ENCODE measurements at places on chromosomes 6 and 20.
A peak's percentile ranks its signal among the peaks of the same experiment; 100 is the strongest.

DNA sequence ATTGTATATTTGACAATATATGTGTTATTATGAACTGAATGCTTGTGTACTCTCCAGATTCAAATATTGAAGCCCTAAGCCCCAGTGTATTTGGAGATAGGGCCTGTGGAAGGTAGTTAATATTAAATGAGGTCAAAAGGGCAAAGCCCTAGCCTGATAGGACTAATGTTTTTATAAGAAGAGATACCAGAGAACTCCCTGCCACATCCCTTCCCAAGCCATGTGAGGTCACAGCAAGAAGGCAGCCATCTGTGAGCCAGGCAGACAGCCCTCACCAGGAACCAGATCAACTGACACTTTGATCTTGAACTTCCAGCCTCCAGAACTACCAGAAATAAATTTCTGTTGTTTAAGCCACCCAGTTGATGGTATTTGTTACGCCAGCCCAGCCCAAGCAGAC lies 36.4 kb upstream of the FBXL4 start:
- H3K4me3 ChIP-seq, result no peak overlapping the region
- peaks cover 3% of the 10 kb centered on the region for H3K27me3 ChIP-seq
- DNase-seq, result no peak
- no peaks in the 10 kb centered on the region for H3K4me1 ChIP-seq

GRCh38 chr20:3404402-3404801 lies 3.1 kb downstream of the DNAAF9 start:
- H3K4me3 ChIP-seq, result no peak overlapping the region
- no peaks in the 10 kb centered on the region for H3K36me3 ChIP-seq
- H3K27me3 ChIP-seq, result no peaks in the 10 kb centered on the region

DNA sequence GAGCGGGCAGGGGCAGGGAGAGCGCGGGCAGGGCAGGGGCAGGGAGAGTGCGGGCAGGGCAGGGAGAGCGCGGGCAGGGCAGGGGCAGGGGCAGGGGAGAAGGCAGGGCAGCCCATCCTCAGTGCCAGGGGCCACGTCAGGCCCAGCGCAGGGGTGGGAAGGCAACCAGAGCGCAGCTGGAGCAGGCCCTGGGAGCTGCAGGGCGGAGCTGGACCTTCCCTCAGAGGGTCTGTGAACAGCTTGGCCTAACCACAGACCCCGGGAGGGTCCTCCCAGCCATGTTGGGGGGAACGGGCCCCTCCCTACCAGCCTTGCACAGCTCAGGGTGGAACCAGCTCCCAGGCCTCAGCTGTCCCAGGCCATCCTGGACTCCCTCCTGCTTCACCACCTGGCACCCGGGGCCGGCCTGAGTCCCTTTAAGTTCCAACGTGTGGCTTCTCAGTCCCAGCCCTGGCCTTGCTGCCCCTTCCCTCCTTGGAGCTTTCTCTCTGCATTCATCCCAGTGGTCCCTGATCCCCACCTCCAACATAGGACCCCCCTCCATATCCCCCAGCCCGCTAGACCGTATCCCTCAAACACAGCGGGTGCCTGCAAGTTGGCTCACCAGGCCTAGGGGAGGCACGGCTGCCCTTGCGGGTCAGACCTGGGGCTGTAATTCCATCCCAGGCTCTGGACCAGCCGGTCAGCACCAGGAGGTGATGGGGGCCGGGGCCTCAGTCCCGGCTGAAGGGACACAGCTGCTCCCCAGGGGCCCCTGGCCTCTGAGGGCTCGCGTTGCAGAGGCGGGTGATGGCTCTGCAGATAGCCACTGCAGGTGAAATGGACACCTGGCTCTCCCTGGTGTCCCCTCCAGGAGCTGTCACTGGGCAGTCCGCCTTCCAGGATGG lies 5.6 kb upstream of the ZBTB46 start:
- no peaks in the 10 kb centered on the region for H3K36me3 ChIP-seq
- DNase-seq, result no peak
- no peak overlapping the region for H3K27ac ChIP-seq
- H3K4me3 ChIP-seq, result no peak overlapping the region

- no peak for DNase-seq
- no peak overlapping the region for H3K27ac ChIP-seq
- H3K27me3 ChIP-seq, result no peaks in the 10 kb centered on the region
- H3K4me1 ChIP-seq, result peaks cover 4% of the 10 kb centered on the region
These were observed 26.1 kb upstream of the UBE2J1 start for GRCh38 chr6:89378628-89379027.

DNA sequence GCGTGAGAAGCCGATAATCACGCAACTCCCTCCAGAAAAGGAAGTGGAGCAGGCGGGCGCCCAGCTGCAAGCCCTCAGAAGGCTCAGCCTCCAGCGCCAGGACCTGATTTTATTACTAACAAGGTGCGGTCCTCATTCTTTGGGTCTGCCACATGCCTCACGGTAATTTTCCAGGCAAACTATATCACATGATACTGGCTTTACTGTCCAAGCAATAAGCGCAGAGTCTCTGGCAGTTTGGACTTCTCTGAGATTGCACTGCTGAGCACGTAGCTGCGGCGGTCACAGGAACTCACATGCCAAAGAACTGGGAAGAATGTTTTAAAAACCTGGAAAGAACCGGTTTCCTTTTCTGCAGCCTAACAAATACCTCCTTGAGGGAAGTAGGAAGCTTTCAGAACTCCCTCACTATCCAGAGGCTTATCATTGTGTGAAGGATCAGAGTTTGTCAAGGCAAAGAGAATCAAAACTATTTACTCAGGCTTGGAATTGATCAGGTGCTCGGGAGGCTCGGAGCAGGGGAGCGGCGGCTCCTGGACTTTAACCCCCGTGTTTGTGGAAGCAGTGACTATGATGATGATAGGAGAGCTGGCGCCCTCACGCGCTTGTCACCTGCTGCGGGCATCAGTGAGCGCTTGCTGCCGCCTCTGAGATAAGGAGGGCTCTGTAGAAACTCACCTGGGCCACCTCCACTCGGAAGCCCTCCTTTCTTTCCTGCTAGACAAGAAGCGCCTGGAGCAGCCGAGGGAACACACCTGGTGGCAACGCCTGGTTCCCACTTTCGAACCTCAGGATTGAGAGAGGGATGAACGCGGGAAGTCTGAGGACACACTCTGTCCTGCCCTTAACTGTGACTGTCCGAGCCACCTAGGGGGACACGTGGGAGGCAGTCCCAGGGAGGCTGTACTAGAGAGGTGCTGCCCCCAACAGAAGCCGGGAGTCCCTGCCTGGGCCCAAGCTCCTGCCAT lies 27.2 kb upstream of the SYNJ2 start:
- no peak for DNase-seq
- peaks cover 9% of the 10 kb centered on the region for H3K4me1 ChIP-seq
- peak overlapping the region; percentile 29 for H3K4me3 ChIP-seq
- H3K27me3 ChIP-seq, result no peaks in the 10 kb centered on the region

DNA sequence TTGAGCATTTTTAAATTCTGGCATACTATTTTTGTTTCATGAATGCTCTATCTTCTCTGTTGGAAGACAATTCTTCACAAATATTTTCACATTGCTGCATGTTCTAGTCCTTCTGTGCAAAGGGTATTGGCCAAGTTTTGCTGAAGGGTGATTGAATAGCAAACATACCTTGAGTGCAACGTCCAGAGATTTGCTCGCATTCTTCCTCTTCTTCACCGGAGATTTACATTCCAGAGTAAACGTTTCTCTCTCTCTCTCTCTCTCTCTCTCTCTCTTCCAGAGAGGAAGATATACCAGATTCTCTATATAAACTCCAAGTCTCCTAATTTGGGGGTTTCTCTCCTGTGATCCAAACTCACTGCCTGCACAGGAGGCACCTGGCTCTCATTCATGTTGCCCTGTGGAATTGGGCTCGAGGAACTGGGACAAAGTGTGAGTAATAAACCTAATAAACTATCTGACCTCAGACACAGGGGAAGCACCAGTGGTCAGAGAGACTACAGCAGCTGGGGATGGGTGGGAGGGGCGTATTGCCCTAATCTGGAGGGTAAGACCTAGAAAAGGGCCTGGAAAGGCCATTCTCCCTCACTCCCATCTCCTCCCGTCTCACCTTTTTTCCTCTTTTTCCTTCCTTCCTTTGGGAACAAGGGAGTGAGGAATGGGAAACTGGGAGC lies 1.1 kb upstream of the TREML1 start:
- H3K27me3 ChIP-seq, result peaks cover 10% of the 10 kb centered on the region
- H3K4me3 ChIP-seq, result no peak overlapping the region
- no peak for DNase-seq

DNA sequence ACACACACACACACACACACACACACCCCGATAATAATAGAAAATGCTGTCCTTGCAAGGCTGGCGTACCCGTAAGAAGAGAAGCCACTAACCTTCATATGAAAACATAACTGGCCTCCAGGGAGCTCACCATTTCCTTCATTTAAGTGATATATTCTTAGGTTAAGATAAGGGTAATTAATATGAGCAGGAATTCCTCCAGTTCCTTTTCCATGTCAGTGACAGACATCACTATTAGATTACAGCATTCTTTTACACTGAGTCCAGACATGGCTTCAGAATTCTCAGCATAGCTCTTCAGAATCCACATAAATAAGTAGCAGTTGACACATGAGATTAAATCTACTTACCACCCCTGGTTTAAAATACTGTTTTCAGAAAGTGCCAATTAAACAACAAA lies 121.9 kb downstream of the SIM1 start:
- H3K4me3 ChIP-seq, result no peak overlapping the region
- H3K4me1 ChIP-seq, result no peaks in the 10 kb centered on the region
- H3K27ac ChIP-seq, result no peak overlapping the region
- H3K27me3 ChIP-seq, result no peaks in the 10 kb centered on the region
- DNase-seq, result no peak

DNA sequence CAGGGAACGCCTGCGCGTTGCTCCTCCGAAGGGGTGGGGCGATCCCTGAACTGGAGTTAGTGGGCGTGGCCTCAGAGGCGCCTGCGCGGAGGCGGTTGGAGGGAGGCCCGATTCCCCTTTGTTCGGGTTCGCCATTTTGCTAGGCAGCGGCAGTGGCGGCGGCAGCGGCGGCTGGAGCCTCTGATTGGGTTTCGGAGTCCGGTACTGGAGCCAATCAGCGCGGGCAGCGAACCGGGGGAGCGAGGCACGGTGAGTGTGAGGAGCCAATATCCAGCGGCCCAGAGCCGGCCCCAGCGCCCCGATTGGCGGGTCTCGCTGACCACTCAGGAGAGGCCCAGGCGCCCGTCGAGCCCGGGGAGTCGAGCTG lies at the start of gene NFYA:
Gene NFYA, plus strand, starts transcription at position 139 of the 367 bp plus-strand sequence. CDS start 6,116 bp downstream, outside the sequence.
- DNase-seq, result no peak
- H3K4me3 ChIP-seq, result peak within 1 kb of the TSS; percentile 73
- peaks cover 45% of the 10 kb centered on the region for H3K4me1 ChIP-seq
- H3K36me3 ChIP-seq, result peaks cover 18% of the 10 kb centered on the region
- H3K27ac ChIP-seq, result peak within 1 kb of the TSS; percentile 100
- H3K27me3 ChIP-seq, result no peaks in the 10 kb centered on the region

DNA sequence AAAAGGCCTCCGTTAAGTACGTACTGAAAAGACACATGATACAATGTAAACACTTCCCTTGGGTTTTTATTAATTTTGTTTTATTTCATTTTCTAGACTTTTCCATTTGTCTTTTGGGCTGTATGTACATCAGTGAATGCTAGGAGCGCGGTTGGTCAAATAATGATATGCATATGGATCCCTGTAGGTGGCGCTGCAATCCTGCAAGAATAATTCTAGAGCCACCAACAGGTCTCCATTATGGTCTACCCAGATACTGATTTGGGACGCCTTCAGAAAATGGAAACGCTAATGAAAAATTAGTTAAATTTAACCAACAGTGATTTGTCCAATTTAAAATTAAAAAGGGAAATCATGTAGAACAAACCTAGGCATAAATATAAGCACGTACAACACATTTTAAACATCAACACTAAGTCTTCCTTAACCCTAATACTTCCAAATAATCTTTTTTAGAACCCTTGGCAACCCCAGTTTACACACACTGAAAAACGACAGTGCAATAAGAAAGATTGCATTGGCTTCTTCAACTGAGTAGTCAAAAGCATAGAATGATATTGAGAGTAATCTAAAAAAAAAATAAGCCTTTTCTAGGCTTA lies 433.5 kb downstream of the RFPL4B start:
- H3K4me1 ChIP-seq, result no peaks in the 10 kb centered on the region
- no peak for DNase-seq
- H3K27me3 ChIP-seq, result no peaks in the 10 kb centered on the region
- H3K27ac ChIP-seq, result no peak overlapping the region
- H3K4me3 ChIP-seq, result no peak overlapping the region
- H3K36me3 ChIP-seq, result no peaks in the 10 kb centered on the region

DNA sequence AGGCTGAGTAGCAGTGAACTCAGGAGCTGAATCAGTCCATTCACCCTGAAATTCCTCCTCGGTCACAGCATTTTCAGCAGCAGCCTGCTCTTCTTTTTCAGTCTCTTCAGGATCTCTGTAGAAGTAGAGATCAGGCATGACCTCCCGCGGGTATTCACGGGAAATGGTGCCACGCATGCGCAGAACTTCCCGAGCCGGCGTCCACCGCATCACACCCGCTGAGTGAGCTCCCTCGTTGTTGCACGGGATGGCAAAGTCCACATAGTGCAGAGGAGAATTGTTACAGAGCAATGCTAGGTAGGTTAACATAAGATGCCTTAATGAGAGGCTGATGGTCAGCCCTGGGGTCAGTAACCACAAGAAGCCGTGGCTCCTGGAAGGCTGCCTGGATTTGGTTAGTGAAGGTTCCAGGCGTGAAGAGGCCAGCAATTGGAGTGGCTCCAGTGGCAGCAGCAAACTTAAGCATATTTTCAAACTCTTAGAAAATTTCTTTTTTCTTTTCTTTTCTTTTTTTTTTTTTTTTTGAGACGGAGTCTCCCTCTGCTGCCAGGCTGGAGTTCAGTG lies 113.5 kb upstream of the HDAC2 start:
- no peak for DNase-seq
- H3K36me3 ChIP-seq, result no peaks in the 10 kb centered on the region

All from suprapubic skin (tissue), 4 donors.